ENCODE measurements at places on chromosomes 1 and 21.

GRCh38 chr1:229380536-229381160, 37.8 kb upstream of the CCSAP start:
- DNase-seq, result peak; percentile 50

- DNase-seq, result peak; percentile 87
These were observed 5.4 kb downstream of the OBSCN start for GRCh38 chr1:228212966-228213844.

GRCh38 chr1:168135921-168136708, 615 bp downstream of the GPR161 start:
- DNase-seq, result peak; percentile 39

DNA sequence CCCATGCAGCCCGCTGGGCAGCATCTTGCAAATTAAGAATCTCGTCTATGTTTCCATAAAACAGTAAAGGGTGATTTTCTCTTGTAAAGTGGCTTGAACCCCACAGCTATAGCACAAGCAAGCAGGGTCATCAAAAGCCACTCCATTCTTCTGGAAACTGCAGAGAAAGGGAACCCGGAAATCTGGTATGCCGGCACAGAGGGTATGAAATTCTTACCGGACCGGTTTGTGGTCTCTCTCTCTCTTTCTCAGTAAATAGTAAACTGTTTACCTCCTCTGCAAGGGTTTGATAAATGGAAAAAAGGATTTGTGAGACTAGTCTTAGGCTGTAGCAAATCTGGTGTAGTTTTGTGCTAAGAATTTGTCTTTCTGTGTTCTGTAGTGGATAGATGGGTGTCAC, 2.7 kb upstream of the ADSS2 start:
- no peak for DNase-seq

- peak; percentile 73 for DNase-seq
These were observed 708 bp upstream of the ZNF362 start for GRCh38 chr1:33255347-33256220.

DNA sequence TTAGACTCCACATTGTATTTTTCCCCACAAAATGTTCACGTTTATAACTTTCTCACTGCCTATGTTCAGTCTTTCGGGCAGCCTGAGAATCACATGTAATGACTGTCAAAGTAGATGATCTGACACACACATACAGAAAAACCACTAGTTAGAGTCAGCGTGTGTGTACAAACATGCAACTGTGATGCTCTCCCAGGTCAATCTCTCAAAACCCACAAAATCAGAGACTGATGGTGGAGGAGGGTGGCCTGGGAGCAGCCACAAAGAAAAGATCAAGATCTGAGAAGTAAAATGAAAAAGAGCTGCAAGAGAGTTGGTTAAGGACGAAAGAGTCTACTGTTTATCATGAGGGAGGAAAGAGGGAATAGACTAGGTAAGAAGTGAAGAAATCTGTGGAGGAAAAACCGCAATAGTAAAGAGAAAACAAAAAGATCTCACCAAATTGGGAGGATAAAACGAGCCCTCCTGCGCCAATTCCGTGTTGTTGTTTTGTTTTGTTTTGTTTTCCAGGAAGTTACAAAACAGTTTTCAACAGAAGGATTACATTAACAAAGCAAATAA, 2.3 kb downstream of the EGLN1 start:
- peak; percentile 3 for DNase-seq

DNA sequence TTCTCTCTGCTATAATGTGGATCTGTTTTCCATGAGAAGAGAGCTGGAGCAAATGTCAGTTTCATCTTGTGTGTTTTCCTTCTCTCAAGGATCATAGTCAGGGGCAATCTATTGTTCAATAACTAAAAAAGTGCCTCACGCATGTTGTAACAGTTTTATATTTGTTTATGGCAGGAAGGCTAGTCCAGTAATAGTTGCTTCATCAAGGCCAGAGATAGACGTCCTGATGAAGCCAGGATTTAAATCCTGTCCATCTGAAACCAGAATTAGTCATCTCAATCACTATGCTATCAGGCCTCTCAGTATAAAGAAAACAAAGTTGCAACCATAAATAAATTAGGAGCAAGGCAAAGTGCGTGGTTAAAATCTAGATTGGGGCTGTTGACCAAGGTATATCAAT, 30.2 kb upstream of the DUSP10 start:
- DNase-seq, result no peak

DNA sequence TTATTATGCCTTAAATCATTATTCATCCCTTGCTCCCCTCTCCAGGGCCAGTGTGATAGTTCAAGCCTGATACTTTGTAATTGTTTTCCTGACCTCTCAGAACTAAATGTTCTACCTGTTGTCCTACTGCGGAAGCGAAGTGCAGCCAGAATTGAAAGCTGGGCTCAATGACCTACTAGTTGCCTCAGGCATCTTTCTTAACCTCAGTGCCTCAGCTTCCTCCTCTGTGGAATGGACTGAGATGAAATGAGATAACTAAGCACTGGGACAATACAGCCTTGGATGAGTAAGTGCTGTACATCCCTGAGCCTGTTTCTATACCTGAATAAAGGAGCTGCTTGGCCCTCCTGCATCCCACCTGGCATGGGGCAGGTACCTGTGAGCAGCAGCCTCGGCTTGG, 26.4 kb downstream of the COL16A1 start:
- no peak for DNase-seq

DNA sequence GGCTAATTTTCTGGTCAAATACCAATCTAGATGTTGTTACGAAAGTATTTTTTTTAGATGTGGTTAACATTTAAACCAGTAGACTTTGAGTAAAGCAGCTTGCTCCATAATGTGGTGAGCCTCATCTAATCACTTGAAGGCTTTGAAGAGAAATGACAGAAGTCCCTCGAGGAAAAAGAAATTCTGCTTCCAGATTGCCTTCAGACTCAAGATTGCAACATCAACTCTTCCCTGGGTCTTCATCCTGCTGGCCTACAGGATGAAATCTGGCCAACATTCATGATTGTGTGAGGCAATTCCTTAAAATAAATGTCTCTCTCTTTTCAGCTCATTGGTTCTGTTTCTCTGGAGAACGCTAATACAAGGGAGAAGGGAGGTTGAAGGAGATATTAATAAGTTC, 32.5 kb upstream of the SSX2IP start:
- DNase-seq, result no peak

DNA sequence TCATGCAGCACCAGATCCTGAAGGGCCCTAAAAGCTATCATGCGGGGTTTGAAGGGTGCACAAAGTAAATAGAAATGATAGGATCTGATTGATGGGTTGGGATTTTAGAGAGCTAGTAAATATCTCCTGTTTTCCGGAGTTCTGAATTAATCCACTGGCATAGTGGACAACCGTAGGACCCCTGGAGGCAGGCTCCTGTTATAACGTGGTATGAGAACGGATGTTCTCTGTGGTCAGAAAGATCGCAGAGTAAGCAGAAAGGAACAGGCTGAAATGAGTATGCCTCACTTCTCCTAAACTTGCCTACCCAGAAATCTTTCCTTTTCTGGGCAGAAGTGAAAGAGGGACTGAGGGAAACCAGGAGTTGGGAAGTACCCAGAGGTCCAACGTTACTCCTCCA, 470.8 kb downstream of the AJAP1 start:
- DNase-seq, result no peak

GRCh38 chr1:47951545-47952235, 45.5 kb downstream of the TRABD2B start:
- DNase-seq, result no peak

DNA sequence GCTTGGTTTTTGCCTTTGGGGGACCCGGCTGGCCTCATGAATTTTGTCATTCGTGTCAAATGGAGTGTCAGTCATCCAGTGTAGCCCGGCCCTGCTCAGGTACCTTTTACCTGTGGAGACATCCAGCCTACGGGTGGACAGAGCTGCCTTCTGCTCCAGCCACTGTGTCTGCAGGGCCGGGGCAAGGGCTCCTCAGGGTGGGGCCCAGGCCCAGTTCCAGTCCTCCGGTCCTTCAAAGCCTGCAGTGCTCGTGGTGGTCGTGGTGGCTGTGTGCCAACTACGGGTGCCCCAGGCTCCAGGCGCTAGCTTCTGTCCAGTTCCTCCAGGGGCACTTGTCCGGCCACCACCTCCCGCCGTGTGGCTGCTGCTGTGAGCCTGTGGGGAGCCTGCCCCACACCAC, 54.8 kb downstream of the TRIM11 start:
- DNase-seq, result no peak

- no peak for DNase-seq
These were observed 118.7 kb downstream of the SYT2 start for GRCh38 chr1:202591515-202591914.

- no peak for DNase-seq
These were observed 2.1 kb downstream of the ZFP69 start for GRCh38 chr1:40479156-40479555.

GRCh38 chr1:168312718-168313604, 32.3 kb downstream of the TBX19 start:
- DNase-seq, result no peak

DNA sequence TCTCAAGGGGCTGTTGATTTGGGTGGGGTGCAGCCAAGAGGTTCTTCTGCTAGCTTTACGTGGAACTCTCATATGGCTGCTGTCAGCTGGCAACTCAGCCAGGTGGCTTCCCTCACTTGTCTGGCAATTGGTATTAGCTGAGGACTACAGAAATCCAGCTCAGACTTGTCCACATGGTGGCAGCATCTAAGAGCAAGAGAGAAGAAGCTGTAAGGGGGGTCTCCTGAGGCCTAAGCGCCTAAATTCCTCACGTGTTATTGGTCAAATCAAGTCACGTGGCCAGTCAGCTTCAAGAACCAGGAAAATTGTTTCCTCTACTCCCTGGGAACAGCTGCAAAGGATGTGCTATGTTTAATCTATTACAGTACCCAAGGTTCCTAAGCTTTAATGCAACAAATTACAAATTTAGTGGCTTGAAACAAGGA, 4.2 kb upstream of the DYRK3 start:
- peak; percentile 80 for DNase-seq

GRCh38 chr1:201296352-201296751, 13.0 kb downstream of the PKP1 start:
- DNase-seq, result no peak

DNA sequence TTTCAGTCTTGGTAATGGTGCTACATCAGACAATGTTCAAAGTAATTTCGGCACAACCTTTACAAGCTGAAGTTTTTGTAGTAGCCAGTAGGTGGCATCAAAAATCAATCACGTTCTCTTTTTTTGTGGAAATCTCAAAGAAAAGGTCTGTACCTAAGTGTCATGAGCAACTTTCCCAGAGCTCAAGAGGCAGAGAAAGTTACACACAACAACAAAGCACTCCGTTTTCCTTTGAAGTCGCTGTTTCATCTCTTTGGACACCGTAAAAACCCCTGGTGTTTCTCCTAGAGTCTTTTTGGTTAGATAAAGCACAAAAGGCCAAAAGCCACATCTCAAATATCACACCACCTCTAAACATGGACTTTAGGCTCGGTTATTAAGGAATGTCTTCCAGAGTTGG, 131.6 kb downstream of the LHX8 start:
- peak; percentile 41 for DNase-seq

DNA sequence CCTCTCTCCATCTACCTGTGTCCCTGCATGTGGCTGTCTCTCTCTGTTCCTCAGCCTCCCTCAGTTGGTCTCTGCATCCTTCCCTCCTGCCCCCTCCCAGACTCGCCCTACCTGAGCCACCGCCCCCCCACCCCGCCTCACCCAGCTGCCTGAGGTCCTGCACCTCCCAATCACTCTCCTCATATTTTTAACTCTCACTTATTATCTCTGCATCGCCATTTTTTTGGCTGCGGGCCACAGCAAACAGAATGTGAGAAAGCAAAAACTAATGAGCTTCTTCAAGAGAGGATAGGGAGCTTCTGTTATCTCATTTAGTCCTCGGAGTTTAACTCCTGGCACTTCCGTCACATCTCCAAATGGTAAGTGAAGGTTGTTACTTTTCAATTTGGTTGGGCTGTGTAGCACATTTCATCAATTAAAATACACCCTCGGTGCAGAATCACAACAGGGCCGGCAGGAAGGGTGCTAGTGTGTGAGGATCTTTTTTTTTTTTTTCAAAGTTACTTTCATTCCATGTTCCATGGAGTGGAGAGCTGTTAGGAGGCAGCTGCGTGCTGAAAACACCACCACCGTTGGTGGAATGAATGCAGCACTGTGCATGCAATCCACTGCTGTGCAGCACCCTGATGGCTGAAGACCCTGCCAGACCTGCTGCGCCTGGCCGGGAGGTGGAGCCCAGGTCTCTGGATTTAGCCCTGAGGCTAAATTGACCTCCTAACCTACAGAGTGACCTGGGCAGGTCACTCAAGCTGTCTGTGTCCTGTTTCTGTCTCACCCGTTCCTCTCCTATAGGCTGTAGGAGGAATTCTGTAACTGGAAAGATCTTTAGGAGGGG, 157.2 kb upstream of the NFIA start:
- no peak for DNase-seq

GRCh38 chr1:42723511-42723910, 16.5 kb downstream of the CLDN19 start:
- no peak for DNase-seq

GRCh38 chr21:46639489-46640386, 4.3 kb downstream of the PRMT2 start:
- no peak for DNase-seq

DNA sequence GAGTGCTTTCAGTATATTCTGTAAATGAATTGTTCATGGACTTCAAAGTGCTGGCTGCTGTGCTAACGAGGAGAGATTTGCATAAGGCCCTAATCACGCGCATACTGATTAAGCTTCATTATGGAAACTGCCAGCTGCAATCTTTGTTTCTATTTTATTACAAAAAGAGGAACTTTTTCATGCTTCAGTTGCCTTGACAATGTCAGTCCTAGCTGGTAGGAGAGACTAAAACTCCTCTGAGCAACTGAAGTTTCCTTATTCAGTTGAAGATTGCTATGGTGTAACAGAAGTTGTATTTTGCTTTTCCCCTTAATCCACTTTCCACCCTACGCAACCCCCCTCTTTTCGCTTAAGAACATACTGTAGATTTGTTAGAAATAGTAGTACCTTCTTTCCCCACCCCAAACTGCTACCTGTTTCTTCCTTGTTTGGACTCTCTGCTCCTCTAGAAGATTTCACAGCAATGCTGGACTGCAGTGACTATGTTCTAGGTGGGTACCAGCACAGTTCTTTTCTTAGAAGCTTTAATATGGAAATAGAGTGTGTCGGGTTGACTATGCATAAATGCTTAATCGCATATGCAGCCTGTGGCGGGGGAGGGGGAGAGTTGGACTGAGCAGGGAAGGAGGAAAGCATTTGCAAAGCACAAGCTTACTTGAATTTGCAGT, 108.3 kb downstream of the POU2F1 start:
- no peak for DNase-seq

GRCh38 chr21:25409978-25410377, 197.3 kb downstream of the MRPL39 start:
- DNase-seq, result no peak

GRCh38 chr1:1827089-1827848, 49.0 kb upstream of the NADK start:
- DNase-seq, result no peak

GRCh38 chr1:39698568-39698967, 7.3 kb upstream of the HPCAL4 start:
- DNase-seq, result no peak

- no peak for DNase-seq
These were observed 76.0 kb upstream of the VANGL1 start for GRCh38 chr1:115565791-115566190.

DNA sequence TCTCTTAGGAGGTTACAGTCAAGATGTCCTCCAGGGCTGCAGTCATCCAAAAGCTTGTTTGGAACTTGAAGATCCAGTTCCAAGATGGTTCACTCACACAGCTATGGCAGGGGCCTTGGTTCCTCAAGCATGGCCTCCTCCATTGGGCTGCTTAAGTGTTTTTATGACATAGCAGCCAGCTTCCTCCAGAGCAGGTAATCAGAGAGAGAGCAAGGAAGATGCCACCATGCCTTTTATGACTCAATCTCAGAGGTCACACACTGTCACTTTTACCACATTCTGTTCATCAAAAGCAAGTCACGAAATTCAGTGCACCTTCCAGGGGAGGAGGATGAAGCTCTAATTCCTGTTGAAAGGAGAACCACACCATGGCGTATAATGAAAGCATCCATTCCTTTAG, 17.1 kb downstream of the ELAPOR1 start:
- DNase-seq, result no peak
